ENCODE measurements at places on chromosomes 3 and 15.

GRCh38 chr3:4866866-4867265, 112.4 kb upstream of the BHLHE40 start:
- DNase-seq: no peak

GRCh38 chr15:80706161-80706560, 11.1 kb downstream of the ABHD17C start:
- no peak for DNase-seq

GRCh38 chr3:23405081-23405480, 202.0 kb downstream of the UBE2E2 start:
- DNase-seq: no peak

DNA sequence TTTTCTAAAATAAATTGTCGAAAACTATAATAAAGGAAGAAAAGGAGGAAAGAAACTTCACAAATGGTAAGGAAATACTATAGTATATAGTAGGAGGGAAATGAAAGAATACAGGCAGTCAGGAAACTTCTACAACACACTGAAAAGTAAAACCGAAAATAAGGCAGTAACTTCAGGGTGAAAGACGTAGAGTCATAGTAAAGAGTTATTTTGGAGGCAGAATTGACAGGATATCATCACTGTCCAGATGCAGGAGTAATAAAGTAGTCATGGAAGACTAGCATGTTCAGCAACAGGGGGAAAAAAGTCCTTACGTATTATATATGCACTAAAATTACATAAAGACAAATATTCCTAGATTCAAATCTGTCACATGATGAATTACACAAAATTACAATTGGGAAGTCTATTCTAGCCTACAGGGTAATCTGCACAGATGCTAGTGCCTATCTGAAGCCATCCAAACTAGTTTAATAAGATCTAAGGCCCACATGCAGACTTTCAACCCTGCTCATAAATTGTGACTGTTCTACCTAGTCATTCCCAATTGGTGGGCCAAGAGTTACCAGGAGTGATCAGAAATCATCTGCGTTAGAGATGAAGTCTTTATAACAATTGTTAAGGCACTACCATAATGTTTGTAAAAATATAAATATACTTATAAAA, 14.0 kb downstream of the VPS13C start:
- no peak for DNase-seq

Measured in esophagus squamous epithelium (tissue), 5 donors.